ENCODE measurements at places on chromosomes 4 and X.

GRCh38 chr4:78484574-78484973 lies 67.0 kb upstream of the ANXA3 start:
- DNase-seq: no peak

DNA sequence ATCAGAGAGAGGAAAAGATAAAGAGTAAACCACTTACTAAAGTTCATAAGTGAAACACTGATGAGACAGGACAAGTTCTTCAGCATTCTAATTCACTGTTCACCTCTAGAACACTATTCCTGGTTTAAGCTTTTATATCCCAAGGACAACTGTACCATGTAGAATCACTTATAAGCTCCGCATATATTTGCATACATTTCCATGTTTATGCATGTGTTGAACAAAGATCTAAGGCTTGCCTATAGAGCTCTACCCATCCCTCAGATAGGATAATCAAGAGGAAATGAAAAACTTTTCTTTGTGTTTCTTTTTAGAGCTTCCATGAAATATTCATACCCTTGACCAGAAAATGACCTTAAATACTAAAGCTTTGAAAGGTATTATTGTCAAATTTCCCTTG lies 156.9 kb upstream of the BMP3 start:
- no peak for DNase-seq

DNA sequence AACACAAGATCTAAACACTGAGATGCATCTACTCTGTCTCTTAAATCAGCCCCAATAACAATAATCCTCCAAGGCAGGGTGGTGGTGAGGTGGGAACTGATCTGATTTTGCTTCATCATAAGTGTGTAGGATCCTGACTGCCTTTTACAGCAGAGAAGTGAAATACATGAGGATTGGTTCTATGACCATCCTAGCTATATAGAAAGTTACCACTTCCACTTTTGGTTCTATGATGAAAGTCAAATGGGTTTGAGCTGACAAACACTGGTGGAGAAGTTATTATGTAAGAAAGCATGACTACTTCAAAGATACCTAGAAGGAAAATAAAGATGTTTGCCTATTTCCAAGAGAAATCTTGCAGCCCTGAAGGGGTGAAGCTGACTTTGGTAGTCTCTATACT lies 181.6 kb downstream of the NKX6-1 start:
- no peak for DNase-seq

DNA sequence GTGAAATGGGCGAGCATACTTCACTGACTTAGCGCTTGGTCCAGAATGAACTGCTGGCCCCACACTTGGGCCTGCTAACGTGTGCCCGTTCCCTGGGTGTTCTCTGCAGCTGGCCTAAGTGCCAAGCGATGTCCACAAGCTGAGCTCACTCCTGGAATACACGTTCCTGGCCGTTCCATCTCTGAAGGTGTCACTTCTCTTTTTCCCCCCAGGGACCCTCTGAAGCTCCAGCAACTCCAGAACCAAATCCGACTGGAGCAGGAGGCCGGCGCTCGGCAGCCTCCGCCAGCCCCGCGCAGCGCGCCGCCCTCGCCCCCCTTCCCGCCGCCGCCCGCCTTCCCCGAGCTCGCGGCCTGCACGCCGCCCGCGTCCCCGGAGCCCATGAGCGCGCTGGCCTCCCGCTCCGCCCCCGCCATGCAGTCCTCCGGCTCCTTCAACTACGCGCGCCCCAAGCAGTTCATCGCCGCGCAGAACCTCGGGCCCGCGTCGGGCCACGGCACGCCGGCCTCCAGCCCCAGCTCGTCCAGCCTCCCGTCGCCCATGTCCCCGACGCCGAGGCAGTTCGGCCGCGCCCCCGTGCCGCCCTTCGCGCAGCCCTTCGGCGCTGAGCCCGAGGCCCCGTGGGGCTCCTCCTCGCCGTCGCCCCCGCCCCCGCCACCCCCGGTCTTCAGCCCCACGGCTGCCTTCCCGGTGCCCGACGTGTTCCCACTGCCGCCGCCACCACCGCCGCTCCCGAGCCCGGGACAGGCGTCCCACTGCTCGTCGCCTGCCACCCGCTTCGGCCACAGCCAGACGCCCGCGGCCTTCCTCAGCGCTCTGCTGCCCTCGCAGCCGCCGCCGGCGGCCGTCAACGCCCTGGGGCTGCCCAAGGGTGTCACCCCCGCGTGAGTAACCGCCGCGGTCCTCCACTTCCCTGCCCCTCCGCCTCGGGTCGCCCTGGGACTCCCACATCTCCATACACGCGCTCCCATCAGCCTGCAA lies 132.3 kb downstream of the CBR4 start:
- no peak for DNase-seq

DNA sequence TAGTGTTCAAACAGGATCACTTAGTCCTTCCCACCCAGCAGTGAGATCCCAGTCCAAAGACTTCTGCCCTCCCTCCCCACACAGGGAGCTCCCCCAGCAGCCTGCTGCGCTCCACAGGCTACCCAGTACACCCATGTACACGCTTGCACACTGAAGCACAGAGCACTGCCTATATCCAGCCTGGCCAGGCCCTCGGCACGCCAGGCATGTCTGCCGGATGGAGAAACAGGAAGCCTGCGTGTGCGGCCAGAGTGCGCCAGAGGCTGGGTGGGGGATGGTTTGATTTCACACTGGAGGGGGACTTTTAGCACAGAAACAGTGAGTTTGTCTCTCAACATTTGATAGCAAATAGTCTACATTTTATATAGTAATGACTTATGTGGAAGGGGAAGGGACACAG lies 833.5 kb upstream of the IGFBP7 start:
- DNase-seq: peak; percentile 21

GRCh38 chr4:26325191-26325590 lies 4.4 kb downstream of the RBPJ start:
- no peak for DNase-seq

DNA sequence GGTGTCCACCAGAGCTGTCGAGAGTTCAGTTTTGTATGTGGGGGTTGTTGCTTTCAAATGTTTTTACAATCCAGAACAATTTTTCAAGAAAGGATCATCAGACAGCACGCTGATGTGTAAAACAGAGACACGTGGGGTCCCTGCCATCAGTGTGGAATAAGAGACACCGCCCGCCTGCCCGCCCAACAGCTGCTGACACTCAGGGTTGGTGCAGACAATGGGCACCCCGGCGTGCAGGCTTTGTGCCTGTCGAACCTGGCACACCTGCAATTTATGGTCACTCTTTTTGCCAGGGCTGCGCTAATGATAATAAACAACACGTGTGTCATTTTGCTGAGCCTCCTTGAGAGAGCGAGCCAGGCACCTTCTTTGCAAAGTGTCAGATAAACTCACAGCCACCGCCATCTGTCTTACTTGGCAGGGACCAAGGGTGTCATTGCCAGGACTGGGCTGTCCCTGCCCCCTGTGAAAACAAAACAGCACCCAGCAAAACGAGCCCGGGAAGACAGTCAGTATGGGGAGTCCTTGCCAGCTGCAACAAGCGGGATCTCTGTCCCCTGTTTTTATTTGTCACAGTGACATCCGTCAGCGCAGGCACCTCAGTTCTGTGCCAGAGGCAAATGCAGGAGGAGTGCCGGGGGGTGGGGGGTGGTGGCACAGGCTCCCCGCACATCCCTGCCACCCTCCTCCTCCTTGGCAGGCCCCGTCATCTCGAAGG lies 69.1 kb downstream of the PSAPL1 start:
- no peak for DNase-seq

DNA sequence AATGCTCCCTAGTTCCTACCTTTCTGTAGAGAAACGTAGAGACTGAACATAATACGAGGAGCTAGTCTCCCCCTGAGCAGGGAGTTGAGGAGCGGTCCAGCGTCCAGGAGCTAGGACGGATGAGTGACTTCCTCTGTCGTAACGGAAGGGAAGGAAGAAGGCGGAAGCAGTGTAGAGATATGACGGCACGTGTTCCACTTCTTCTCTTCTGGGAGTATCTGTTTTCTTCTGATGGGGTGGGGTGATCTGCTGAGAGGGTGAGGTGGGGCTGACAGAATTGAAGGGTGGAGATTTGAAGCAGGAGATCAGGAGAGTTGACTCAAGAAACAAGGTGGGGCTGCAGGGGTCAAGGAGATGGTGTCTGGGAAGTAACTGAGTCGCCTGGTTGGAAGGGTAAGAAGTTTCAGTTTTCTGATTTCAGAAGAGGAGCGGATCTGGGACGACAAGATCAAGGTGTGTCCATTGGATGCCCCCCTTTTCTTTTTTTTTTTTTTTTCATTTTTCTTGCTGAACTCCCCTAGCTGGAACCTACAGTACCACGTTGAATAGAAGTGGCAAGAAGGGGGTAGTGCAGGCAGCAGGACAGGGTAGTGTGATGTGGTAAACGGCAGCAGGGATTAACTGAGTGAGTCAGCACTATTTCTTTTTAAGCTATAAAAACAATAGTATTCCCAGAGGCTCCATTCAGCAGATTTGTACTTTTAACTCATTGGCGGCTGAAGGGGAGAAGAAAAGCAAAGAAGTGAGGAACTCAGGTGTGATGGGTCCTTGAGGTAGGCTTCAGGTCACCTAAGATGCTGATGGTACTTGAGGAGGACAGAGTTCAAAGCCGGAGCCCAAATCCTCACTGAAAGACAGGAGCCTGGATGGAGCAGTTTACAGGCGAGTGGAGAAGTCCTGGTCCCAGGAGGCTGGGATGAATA lies 50.8 kb upstream of the SETD7 start:
- no peak for DNase-seq

DNA sequence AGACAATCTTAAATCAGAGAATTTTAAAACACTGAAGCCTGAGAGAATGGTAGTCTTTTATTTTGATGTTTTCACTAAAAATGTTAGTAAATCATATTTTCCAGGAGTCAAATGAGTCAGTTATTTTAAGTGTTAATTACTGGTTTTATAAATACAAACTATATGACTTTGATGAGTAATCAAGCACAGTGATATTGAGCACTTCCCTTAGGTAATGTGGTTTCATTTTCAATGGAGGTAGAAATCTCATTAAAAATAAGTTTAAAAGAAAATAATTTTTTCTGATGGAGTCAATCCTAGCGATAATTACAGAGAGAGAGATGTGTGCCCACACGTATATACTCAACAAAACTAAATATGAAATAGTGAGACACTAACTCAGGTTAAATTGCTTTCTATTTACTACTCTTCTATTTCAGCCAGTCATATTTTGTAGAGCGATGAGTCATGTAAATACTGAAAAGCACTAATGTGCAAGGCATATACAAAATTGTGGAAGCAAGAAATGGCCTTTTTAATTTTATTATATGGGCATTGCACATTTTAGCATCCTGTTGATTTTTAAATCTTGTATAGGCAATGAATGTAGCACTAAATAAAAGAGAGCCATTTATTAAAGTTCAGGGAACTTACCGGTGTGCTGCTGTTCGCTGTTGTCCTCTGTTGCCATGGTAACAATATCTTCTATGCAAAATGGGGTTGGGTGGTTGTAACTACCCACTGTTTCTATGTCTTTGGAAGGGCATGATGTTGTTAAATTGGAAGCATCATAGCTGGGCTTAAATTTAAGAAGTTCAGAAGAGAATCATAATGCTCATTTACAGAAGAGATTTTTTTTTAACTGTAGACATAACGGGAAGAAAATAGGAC lies 513.7 kb downstream of the TLL1 start:
- no peak for DNase-seq

DNA sequence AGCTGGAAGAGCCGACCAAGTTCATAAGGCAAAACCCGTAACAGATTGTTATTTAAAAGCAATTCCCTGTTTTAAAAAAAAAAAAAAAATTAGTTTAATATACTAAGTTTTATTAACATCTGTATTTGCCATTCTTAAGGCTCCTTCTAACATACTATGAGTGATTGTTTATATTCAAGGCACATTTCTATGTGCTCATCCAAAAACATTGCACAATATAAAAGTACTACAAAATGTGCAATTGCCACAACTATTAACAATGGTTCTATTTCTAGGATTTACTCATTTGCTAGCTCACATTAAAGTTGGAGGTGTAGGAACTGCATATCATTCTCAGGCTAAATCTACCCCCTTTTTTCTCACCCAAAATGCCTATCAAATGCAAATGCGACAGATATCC lies 46.1 kb downstream of the CNOT6L start:
- DNase-seq: no peak

DNA sequence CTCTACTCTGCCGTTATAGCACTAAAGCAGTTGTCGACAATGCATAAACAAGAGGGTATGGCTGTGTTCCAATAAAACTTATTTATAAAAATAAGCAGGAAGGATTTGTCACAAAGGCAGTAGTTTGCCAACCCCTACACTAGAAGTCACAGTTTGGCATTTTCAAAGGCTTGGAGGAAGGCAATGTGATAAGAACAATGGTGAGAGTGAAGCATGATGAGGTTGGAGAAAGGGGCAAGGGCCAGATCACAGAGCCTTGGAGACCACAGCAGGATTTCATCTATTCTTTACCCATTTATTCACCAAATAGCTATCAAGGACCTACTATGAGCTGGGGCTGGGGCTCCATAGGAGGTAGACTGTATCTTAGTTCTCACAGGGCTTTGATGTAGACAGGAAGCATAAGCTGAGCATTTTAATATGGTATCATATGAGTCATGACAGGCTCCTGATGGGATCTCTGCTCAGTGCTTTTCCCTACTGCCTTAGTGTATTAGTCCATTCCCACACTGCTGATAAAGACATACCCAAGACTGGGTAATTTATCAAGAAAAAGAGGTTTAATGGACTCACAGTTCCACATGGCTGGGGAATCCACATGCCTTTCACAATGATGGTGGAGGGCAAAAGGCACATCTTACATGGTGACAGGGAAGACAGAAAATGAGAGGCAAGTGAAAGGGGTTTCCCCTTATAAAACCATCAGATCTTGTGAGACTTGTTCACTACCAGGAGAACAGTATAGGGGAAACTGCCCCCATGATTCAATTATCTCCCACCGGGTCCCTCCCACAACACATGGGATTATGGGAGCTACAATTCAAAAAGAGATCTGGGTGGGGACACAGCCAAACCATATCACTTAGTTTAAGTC lies 58.9 kb downstream of the PPM1K start:
- no peak for DNase-seq

GRCh38 chr4:110821186-110821585 lies 198.3 kb upstream of the PITX2 start:
- no peak for DNase-seq

DNA sequence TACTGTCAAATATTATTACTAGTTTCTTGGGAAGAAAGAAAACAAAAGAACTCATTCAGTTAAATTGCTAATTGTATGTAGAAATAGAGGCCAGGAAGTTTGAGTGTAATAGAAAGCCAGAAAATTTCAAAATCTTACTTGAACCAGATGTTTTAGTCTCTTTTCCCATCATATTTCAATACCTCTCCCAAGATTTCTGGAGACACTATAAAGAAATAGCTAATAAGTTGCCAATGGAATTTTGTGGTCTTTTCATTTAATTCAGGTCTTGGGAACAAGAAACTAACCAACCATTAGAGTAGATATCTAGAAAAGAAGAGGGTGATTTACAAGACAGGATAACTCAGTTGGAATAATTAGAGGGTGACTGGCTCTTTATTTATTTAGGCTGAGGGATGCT lies 112.2 kb downstream of the AGTR2 start:
- no peak for DNase-seq

Measured in KG1 (cell line).